ENCODE measurements at places on chromosomes 11 and 22. TPM values are rescaled to one million over a fixed set of nuclear protein-coding genes. Genes with fewer than 3 reads are reported as not detected.

ANO5 gene
- total RNA-seq: 46.5 TPM

LRRN4CL gene
- total RNA-seq: 33.8 TPM

CHADL gene
- total RNA-seq: 5.9 TPM

LRRC75B gene
- total RNA-seq: 7.6 TPM

APOL6 gene
- 7.9 TPM for total RNA-seq

TMEM258 gene
- total RNA-seq: 27.2 TPM

GRAP2 gene
- 2.8 TPM for total RNA-seq

HOATZ gene
- total RNA-seq: not detected

SLC17A6 gene
- not detected for total RNA-seq

KRTAP5-8 gene
- total RNA-seq: not detected

ATG2A gene
- total RNA-seq: 13.3 TPM

OR51I1 gene
- total RNA-seq: not detected

FIBP gene
- 90.9 TPM for total RNA-seq

KDELR3 gene
- 22.3 TPM for total RNA-seq

TCN2 gene
- total RNA-seq: 6.7 TPM

ME3 gene
- 18.2 TPM for total RNA-seq

OR4D5 gene
- not detected for total RNA-seq

PIH1D2 gene
- 2.2 TPM for total RNA-seq

OR10A2 gene
- total RNA-seq: not detected

IFITM5 gene
- not detected for total RNA-seq

PAX6 gene
- 0.92 TPM for total RNA-seq

BTBD18 gene
- not detected for total RNA-seq

GALR3 gene
- not detected for total RNA-seq

PDGFD gene
- 9.5 TPM for total RNA-seq

OR52E8 gene
- not detected for total RNA-seq

VPS26B gene
- total RNA-seq: 35.3 TPM

MS4A3 gene
- total RNA-seq: 0.62 TPM

GAS2 gene
- total RNA-seq: 20.6 TPM

SLC22A12 gene
- not detected for total RNA-seq

APOC3 gene
- total RNA-seq: not detected

NAT10 gene
- total RNA-seq: 23.0 TPM

PRG3 gene
- 0.41 TPM for total RNA-seq

CCDC116 gene
- total RNA-seq: not detected

GGT5 gene
- total RNA-seq: 4.9 TPM

PHETA2 gene
- total RNA-seq: 18.6 TPM

DNHD1 gene
- 7.0 TPM for total RNA-seq

APOA5 gene
- not detected for total RNA-seq

IMMP1L gene
- 38.0 TPM for total RNA-seq

OR8D4 gene
- total RNA-seq: 0.21 TPM

RNASEH2C gene
- total RNA-seq: 20.2 TPM

SLC15A3 gene
- total RNA-seq: 8.0 TPM

LMO2 gene
- 16.1 TPM for total RNA-seq

PTPRCAP gene
- 1.2 TPM for total RNA-seq

OSBPL5 gene
- 21.8 TPM for total RNA-seq
